Naive thymus-derived CD8-positive, alpha-beta T cell (primary cell): ENCODE measurements at places on chromosomes 7 and 10. TPM values are rescaled to one million over a fixed set of nuclear protein-coding genes. Genes with fewer than 3 reads are reported as not detected.

GRCh38 chr7:69753981-69754380 lies 155.7 kb downstream of the AUTS2 start:
- no peak for DNase-seq

DNA sequence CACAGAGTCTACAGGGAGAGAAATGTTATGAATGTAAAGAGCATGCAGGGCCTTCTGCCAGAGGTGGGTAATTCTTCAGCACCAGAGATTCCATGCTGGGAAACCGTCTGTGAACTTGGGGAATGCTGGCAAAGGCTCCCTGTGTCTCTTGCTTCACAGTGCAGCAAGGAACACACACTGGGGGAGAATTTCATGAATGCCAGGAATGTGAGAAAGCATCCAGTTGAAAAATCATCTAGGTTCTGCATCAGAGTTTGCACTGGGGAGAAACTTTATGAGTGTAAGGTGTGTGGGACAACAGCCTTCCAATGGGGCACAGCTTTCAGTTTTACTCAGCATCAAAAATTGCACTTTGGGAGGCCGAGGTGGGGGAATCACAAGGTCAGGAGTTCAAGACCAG lies 224.3 kb upstream of the IGFBP3 start:
- DNase-seq: no peak

MORN4 gene
- 6.2 TPM for polyA plus RNA-seq

GRCh38 chr10:43647576-43647975 lies 1.1 kb downstream of the ZNF32 start:
- no peak for DNase-seq

- no peak for DNase-seq
Observed at GRCh38 chr7:149638566-149639320, 134.6 kb downstream of the ZNF467 start.

GRCh38 chr7:90624225-90624911 lies 28.2 kb downstream of the CDK14 start:
- DNase-seq: no peak

GRCh38 chr7:1942941-1943289 lies 272.8 kb downstream of the ELFN1 start:
- no peak for DNase-seq

DNA sequence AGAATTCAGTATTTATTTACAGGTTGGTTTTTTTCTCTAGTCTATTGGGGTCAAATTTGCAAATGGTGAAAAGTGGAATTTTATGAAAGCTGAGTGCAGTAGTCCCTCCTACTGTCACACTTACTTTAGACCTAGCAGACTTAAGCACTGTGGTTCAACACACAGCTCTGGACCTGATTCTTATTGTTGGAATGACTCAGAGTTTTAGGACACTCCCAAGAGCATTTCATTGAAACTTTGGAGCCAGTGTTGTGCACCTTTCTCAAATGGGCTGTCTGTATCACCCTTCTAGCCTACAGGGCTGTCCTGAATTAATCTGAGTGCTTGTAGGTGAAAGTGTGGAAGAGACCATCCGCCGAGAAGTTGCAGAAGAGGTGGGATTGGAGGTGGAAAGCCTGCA lies 16.1 kb downstream of the NUDT13 start:
- DNase-seq: no peak

- DNase-seq: no peak
Observed at GRCh38 chr7:143356414-143357050, 6.0 kb downstream of the FAM131B start.

DNA sequence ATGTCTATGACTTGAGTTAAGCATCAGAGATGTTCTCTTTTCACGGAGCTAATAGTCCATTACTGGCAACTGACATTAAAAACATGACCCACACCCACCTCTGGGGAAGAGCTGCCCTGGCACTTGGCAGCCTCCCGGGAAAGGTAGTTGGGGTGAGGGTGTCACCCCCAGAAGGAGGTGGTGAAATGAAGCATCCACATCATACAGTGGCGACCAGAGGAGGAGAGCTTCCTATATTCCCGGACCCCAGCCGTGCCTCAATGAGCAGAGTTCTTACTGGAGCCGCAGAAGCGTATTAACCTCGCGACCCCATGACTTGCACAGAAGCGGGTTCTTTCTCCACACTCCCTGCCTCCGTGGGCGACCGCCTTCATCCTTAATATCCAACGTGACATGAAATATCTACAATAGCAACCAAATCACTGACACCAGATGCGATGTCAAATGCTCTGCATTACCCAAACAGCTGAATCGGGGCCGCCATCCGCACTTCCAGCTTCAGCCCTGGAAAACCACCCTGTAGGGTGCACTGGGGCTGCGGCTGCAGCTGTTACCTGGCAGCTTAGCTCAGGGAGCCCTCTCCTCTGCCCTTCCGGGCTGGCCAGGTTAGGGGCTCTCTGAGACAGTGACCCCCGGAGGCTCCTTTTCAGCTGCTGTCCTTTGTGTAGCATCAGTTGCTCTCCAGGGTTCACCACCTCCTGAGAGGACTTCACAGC lies 103.1 kb upstream of the PARD3 start:
- DNase-seq: no peak

GRCh38 chr10:17029581-17030271 lies 99.9 kb downstream of the CUBN start:
- peak; percentile 32 for DNase-seq

GRCh38 chr7:70353330-70353945 lies 755.2 kb downstream of the AUTS2 start:
- no peak for DNase-seq

DNA sequence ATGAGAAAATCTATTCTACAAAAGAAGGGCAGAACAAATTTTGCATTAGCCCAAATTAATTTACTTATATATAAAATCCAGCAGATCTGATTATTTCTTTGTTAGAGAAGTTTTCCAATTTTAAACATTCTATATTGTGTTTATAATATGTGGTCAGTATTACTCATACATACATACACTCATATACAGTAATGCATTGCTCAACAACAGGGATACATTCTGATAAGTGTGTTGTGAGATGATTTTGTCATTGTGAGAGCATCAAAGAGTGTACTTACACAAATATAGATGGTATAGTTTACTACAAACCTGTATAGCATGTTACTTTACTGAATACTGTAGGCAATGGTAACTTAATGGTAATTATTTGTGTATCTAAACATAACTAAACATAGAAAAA lies 239.6 kb upstream of the ETV1 start:
- no peak for DNase-seq

GRCh38 chr10:84214046-84214572 lies 11.2 kb downstream of the LRIT2 start:
- DNase-seq: no peak

DNA sequence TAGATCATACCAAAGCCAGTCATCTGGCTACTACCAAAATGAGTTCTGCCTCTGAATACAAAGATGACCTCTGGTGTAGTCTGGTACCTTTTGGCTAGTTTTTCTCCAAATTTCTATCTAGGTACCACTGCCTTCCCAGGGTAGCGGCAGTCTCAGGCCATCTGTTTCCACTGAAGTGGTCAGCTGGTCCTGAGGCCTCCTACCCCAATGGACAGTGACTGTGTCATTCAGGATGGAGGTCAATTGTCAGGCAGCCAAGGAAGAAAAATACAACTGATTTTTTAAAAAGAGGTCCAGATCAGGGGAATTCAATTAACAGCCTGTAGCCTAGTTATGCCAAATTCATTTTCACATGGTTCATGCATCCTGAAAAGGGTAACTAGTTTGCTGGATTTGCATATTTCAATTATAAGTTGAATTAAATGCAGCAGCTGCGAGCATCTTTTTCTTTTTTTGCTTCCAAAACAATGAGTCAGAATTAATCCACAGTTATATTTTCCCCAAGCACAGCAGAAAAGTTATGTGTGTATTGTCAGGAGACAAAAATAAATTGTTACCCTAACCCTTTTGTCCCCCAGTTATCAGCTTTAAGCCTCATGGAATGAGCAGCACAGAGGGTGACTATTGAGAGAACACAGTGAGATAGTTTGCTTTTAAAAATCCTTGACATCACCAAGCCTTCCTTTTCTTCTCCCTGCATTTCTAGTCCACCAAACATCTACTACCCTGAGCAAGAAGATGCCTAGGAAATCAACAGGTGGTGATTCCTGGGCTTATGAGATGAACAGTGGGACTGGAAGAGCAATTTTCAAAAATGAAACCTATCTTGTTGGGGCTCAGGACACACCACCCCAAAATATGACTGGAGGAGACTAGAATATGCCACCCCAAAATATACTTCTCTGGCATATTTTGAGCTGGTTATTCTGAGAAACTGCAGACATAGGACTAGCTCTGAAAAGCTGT lies 27.7 kb downstream of the BCCIP start:
- no peak for DNase-seq

DNA sequence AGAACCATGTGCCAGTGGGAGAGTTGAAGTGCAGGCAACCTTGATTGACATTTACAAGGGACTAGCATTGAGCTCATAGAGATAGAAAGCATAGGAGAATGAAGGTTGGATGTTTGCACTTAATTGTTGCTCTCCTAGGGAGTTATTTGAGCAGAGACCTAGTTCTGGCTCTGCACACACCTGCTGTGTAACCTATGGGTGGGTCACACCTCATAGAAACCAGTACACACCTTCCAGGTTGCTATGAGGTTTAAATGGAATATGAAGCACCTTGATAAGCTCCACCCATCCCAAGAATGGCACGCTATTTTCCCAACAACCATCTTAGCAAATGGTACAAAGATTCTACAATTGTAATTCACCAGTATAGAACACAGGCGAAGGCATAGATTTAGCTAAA lies 86.2 kb upstream of the AOAH start:
- DNase-seq: no peak

EPHB6 gene
- polyA plus RNA-seq: 23.3 TPM

VOPP1 gene
- 19.5 TPM for polyA plus RNA-seq

- DNase-seq: no peak
Observed at GRCh38 chr10:112394475-112394875, 20.6 kb downstream of the ACSL5 start.

DNA sequence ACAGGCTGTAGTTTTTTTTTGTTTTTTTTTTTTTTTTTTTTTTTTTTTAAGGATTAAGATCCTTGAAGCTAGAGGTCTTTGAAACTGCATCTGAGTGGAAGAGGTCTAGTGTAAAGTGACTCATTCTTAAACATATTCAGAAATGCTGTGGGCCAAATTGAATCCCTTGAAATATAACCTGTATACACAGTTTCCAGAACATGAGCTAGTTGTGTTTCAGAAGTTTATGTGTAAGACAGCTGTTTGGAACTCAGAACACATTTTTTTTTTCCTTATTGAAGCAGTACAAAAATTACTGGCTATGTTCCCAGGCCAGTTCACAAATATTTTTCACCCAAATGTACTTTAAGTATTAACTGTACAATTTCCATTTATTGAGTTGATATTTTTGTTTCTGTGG lies 67.9 kb downstream of the PPP1R9A start:
- DNase-seq: no peak

DNA sequence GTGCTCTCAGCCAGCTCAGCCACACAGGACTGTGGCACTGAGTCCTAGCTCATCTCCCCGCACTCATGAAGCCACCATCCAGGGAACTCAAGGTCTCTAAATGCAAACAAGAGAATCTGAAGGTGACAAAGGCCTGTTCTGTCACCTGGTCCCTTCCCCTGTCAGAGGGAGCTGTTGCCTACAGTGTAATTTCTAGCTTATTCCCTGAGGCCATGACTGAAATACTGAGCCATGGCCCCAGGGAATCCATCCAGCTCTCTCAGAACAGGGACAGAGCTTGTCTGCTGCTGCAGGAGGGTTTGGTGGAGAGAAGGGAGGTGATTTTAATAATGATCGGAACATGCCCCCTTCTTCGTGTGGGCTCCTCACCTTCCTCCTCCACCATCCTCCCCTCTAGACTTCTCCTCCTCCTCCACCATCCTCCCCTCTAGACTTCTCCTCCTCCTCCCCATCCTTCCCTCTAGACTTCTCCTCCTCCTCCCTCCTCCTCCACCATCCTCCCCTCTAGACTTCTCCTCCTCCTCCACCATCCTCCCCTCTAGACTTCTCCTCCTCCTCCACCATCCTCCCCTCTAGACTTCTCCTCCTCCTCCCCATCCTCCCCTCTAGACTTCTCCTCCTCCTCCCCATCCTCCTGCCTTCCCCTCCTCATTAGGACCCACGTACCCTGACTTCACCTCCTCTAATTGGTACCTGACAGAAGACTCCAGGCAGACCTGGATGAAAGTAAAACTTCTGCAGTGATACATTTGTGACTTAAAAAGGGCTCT lies 338.0 kb upstream of the MKI67 start:
- DNase-seq: peak; percentile 55

- no peak for DNase-seq
Observed at GRCh38 chr10:117554241-117554814, 11.8 kb downstream of the EMX2 start.

GRCh38 chr7:3657206-3657605 lies 356.2 kb downstream of the SDK1 start:
- no peak for DNase-seq

- DNase-seq: no peak
Observed at GRCh38 chr10:24360282-24361127, 151.6 kb downstream of the KIAA1217 start.

GRCh38 chr10:5400468-5401240 lies 4.0 kb downstream of the TUBAL3 start:
- no peak for DNase-seq
